ENCODE measurements at places on chromosomes 12 and 14.

DNA sequence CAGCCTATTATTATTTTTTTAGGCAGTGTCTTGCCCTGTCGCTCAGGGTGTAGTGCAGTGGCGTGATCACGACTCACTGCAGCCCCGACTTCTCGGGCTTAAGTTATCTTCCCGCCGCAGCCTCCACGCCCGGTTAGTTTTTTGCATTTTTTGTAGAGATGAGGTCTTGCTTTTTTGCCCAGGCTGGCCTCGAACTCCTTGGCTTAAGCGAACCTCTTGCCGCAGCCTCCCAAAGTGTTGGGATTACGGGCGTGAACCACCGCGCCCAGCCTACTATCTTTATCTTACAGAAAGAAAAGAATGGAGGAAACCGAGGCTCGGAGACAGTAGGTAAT lies 507 bp upstream of the PTPN11 start:
- DNase-seq, result no peak

- DNase-seq, result no peak
Measured at GRCh38 chr12:6968426-6968825, 2.0 kb downstream of the PHB2 start.

DNA sequence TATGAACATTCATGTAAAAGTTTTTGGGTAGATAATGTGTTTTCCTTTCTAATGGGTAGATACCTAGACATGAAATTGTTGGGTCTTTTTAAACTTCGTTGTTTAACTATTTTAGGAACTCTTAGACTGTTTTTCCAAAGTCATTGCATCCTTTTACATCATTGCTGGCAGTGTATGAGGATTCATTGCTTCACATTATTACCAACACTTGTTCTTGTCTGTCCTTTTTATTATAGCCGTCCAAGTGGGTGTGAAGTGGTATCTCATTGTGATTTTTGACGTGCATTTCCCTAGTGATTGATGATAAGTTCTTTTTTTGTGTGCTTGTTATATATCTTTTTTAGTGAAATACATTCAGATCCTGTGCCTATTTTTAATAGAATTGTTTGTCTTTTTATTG lies 39.4 kb downstream of the USP15 start:
- DNase-seq, result no peak

- no peak for DNase-seq
Measured at GRCh38 chr14:93719256-93719655, 69.0 kb downstream of the PRIMA1 start.

GRCh38 chr14:68181519-68182326 lies 362.1 kb downstream of the RAD51B start:
- DNase-seq, result no peak

DNA sequence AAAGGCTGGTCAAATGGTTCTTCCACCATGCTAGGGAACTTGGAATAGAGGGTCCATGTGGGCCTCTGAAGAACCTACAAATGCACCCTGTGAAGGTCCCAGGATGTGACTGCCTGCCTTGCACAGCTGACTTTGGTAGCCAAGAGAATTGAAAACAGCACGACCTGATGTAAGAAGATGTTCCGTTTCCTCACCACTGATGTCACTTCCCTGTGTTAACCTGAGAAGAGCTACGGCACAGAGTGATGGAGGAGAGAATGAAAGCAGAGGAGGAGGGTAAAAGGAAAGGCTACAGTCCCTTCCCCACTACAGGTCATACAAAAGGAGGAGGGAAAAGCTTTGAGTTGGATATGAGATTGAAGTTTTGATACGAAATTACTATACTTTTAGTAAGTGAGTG lies 328.8 kb downstream of the RGS6 start:
- DNase-seq, result no peak

GRCh38 chr12:106044773-106045172 lies 94.0 kb downstream of the NUAK1 start:
- DNase-seq, result no peak

GRCh38 chr12:19382563-19382962 lies 56.7 kb upstream of the AEBP2 start:
- DNase-seq, result no peak

- no peak for DNase-seq
Measured at GRCh38 chr12:2266666-2267620, 214.2 kb downstream of the CACNA1C start.

- DNase-seq, result no peak
Measured at GRCh38 chr12:9334041-9334692, 126.0 kb upstream of the PZP start.

DNA sequence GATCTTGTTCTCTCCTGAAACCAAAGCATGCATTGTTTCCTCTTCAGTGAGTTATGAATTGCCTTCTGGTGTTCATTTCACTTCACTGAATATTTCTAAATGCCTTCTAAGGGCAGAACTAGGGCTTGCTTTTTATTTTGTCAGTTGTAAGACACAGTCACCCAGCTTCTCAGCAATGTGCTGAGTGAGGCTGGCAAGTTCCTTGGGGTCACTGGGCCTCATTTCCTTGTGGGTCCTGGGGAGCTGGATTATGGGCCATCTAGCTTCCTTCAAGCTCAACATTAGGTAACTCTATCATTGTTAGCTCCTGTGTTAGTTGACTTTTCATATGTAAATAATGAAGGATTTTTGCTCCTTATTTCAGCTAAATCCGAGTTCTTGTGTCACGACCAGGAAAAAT lies 13.8 kb downstream of the ASCL4 start:
- no peak for DNase-seq

DNA sequence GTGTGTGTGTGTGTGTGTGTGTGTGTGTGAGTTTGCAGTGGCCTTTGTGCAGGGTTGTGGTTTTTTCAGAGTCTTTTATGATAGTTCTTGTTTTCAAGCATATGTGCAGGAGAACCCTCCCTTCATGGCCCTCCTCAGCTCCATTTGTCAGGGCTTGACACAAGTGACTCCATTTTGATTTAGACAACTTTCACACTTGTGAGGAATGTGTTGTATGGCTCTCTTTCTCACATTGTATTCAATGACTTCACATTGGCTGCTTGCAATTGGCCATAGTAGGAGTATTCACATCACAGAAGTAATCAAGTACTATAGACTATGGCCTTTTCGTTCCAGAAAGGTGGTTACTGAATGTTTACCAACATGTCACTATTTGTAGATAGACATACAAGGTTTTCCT lies 133.1 kb downstream of the SLC38A1 start:
- no peak for DNase-seq
